ENCODE measurements at places on chromosomes 2 and 18. TPM values are rescaled to one million over a fixed set of nuclear protein-coding genes. Genes with fewer than 3 reads are reported as not detected.

The SYT4 gene
- not detected for total RNA-seq

The DUSP2 gene
- 71.0 TPM for total RNA-seq

The DNAJC5G gene
- total RNA-seq = not detected

The LONRF2 gene
- 0.54 TPM for total RNA-seq

The EML6 gene
- total RNA-seq = 0.54 TPM

The SLC19A3 gene
- total RNA-seq = not detected

The FAM168B gene
- 58.1 TPM for total RNA-seq

The COBLL1 gene
- total RNA-seq = not detected

The TLX2 gene
- total RNA-seq = 1.2 TPM

The HOXD10 gene
- total RNA-seq = not detected

The ARHGAP25 gene
- total RNA-seq = 156 TPM

The ZCCHC2 gene
- total RNA-seq = 60.7 TPM

The TUBB8B gene
- not detected for total RNA-seq

The PRSS56 gene
- not detected for total RNA-seq

The CCDC150 gene
- 16.6 TPM for total RNA-seq

The IMPA2 gene
- 11.3 TPM for total RNA-seq

The LINC00305 gene
- not detected for total RNA-seq

The HOXD13 gene
- total RNA-seq = not detected

The OTOS gene
- not detected for total RNA-seq

The CYS1 gene
- 1.6 TPM for total RNA-seq

The RMDN2 gene
- 0.78 TPM for total RNA-seq

The KCNG2 gene
- total RNA-seq = not detected

The NLRC4 gene
- 0.12 TPM for total RNA-seq

The SCG2 gene
- total RNA-seq = not detected

The UGT1A8 gene
- total RNA-seq = not detected

The MRPL19 gene
- total RNA-seq = 42.6 TPM

The LHCGR gene
- total RNA-seq = not detected

The SPP2 gene
- total RNA-seq = not detected

The ALS2 gene
- total RNA-seq = 11.2 TPM

The MFSD2B gene
- total RNA-seq = 0.07 TPM

The HOXD12 gene
- total RNA-seq = not detected

The DPP10 gene
- not detected for total RNA-seq

The ZNF532 gene
- 0.93 TPM for total RNA-seq

The SNTG2 gene
- not detected for total RNA-seq

The SP140 gene
- total RNA-seq = 111 TPM

The ANAPC1 gene
- 69.5 TPM for total RNA-seq

The PLEKHB2 gene
- total RNA-seq = 73.4 TPM

The INHA gene
- not detected for total RNA-seq

The TGFA gene
- 0.05 TPM for total RNA-seq

The SNED1 gene
- total RNA-seq = 21.0 TPM

The TMEM37 gene
- total RNA-seq = not detected

The KRTCAP3 gene
- total RNA-seq = 4.8 TPM

The BUB1 gene
- total RNA-seq = 88.5 TPM

The SERPINB13 gene
- total RNA-seq = not detected

The ANKRD36 gene
- total RNA-seq = 66.1 TPM

The GPR155 gene
- total RNA-seq = 19.2 TPM

The STPG4 gene
- total RNA-seq = 0.22 TPM

The MDH1B gene
- total RNA-seq = not detected

The CDH7 gene
- total RNA-seq = not detected

The NABP1 gene
- total RNA-seq = 82.4 TPM

The SERTAD2 gene
- total RNA-seq = 37.2 TPM

The SOX11 gene
- not detected for total RNA-seq

The AQP12B gene
- not detected for total RNA-seq
